ENCODE measurements at places on chromosomes 6 and 20.

- no peak for DNase-seq
These were observed 27.5 kb upstream of the TAF8 start for GRCh38 chr6:42022755-42023384.

GRCh38 chr6:139751179-139751578 lies 376.7 kb upstream of the CITED2 start:
- no peak for DNase-seq

DNA sequence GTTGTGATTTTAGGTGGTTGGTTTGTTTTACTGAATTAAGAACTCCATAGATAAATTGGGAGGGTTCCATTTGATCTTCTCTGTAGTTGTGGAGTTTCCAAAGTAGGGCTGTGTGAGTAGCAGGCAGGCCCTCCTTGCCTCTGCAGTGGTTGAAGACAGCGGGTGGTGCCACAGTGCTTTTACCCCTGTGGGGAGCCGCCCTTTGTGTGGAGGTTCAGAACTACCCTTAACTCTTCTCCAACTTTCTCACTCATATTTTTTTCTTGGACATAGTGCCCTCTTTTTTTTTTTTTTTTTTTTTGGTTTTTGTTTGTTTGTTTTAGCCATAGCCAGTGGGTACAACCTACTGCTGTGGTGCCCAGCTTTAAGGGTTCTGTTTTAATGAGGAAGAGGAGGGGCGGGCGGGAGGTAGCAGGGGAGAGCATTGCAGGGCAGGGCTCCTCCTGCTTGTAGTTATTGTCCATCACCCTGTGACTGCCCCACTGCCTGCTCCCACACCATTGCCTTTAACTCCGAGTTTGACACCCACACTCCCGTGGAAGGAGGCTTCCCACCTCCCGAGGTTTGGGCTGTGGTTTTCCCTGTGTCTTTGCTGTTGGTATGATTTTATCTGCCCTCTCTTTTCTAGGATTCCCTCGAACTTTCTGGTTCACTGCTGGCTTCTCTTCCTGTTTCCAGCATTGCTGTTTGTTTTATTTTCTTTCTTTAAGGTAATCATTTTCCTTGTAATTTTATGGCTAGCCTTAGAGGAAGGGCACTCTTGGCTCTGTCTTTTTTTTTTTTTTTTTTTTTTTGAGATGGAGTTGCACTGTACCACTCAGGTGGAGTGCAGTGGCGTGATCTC lies 50.7 kb downstream of the TIAM2 start:
- no peak for DNase-seq

- no peak for DNase-seq
These were observed 40.7 kb upstream of the BMP2 start for GRCh38 chr20:6726761-6727160.

- DNase-seq: no peak
These were observed 114.8 kb downstream of the EYA4 start for GRCh38 chr6:133355922-133356321.

DNA sequence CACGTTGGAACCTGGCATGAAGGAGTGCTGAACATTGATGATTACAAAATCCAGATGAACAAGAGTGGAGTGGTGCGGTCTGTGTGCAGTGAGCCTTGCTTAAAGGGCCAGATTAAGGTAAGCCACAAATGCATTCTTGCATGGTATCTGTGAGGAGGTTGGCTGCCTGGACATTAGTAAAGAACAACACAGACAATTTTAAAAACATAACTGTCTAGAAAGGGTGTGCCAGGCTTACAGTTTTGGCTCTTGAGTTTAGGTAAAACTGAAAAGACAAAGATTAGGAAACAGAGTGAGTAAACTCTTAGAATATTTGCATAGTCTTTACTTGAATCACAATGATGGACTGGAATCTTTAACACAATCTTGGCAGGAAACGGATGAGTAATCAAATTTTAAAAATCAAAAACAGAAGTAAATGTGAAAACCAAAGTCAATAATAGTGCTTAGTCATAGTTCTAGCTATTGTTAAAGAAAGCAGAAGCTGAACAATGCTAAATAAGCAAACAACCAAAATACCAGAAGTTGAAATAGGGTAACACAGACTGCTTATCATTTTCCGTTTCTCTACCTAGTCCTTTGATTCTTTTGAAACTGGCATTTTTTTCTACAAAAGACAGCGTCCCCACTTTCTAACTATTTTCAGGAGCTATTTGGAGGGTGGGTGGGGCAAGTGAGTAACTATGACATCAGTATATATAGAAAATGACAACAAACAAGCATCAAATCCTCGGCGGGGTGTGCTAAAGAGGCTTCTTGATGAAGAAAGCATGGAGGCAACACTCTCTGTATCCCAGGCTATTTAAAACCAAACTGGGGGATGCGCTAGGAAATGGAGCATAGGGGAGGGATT lies 185.8 kb upstream of the RAB32 start:
- DNase-seq: no peak

- DNase-seq: no peak
These were observed at the start of gene HLA-DRA for GRCh38 chr6:32439602-32440214. Gene HLA-DRA (plus strand): TSS chr6:32439887. CDS start chr6:32439951, 64 bp downstream.

DNA sequence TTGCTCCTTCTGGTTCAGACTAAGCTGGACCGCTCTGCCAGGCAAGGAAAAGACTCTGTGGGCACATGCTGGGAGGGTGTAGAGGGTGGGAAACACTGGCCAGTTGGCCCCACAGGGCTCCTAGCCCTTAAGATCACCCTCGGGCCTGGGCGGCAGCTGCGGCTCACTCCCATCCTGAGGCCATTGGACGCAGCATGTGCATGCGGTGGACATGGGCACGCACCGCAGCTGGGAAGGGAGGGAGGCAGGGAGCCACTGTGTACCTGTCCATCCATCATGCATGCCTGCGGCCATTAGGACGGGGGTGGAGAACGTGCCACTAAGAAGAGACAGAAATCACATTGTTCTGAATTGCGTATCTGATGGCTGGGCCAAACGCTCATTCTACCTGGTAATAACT lies 140.1 kb upstream of the THBS2 start:
- DNase-seq: no peak

GRCh38 chr6:1747003-1747402 lies 137.3 kb downstream of the FOXC1 start:
- DNase-seq: no peak

DNA sequence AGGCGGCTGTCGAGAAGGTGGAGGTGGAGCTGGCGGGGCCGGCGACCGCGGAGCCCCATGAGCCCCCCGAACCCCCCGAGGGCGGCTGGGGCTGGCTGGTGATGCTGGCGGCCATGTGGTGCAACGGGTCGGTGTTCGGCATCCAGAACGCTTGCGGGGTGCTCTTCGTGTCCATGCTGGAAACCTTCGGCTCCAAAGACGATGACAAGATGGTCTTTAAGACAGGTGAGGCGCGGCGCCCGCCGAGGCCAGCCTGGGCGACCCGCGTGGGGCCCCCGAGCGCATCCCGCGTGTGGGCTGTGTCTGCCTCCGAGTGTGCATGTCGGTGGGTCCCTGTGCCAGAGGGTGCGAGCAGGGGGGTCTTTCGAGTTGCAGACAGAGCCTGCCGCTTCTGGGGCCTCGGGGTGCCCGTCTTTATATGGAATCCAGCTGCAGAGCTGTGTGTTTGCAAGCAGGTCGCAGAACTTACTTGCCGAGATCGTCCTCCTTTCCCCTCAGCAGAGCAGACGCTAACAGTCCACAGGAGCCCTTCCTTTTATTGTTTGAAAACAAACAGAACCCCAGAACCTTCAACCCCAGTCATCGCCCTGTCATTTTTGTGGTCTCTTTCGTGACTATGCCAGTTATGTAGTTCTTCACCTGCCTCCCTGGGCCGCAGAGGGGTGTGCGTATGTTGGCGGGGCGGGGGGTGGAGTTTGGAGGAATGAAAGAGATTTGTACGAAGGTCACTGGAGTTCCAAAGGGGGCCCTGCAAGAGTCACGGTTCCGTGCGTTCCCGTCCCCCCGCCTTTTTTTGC lies 766 bp downstream of the SLC16A10 start:
- no peak for DNase-seq

DNA sequence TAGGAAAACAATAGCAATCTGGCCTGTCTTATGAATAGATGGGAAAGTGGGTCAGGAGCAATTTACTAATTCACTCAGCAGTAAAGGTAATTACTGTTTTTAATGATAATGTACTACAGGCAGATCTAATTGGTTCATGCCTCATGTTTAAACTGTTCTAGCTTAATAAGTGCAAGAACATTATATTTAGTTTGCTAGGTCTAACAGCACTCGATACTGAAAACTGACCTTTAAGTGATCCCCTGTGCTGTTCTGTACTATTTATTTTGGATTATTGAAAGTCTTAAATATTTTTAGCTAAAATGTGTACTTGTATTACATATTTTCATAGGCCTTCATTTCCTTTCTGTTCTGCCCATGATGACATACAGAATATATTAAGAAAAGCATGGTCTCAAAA lies 998.0 kb upstream of the GJE1 start:
- DNase-seq: no peak

- DNase-seq: no peak
These were observed 56.7 kb downstream of the FILIP1 start for GRCh38 chr6:75436869-75437268.

DNA sequence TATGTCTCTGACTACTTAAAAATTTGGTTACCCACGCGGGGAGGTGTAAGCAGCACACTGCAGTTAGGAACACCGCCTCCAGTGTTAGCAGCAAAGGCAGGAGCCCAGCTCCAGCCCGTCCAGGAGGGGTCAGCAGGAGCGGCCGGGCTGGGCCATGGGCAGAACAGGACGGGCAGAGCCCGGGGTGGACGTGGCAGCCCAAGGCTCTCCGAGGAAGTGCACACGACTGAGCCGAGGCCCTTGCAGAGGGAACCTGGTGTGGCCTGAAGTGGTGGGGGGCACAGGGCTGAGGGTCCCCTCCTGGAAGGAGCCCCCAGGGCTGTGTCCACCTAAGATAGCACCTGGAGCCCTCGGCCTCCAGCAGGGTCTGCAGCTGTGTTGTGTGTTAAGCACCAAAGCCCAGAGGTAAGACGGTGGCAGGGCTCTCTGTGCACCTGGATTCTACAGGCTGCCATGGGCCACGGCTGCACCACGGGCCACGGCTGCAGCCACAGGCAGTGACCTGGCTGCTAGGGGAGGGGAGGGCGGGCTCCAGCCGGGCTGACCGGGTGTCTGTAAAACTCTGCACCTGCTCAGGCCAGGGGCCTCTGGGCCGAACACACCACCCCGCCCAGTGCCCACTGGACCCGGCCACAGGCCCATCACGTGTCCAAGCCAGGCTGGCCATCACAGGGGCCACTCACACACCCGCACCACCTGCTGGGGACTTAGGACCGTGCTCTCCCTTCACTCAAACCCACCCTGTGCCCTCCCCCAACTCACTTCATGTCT lies 6.6 kb downstream of the SLC2A4RG start:
- no peak for DNase-seq

DNA sequence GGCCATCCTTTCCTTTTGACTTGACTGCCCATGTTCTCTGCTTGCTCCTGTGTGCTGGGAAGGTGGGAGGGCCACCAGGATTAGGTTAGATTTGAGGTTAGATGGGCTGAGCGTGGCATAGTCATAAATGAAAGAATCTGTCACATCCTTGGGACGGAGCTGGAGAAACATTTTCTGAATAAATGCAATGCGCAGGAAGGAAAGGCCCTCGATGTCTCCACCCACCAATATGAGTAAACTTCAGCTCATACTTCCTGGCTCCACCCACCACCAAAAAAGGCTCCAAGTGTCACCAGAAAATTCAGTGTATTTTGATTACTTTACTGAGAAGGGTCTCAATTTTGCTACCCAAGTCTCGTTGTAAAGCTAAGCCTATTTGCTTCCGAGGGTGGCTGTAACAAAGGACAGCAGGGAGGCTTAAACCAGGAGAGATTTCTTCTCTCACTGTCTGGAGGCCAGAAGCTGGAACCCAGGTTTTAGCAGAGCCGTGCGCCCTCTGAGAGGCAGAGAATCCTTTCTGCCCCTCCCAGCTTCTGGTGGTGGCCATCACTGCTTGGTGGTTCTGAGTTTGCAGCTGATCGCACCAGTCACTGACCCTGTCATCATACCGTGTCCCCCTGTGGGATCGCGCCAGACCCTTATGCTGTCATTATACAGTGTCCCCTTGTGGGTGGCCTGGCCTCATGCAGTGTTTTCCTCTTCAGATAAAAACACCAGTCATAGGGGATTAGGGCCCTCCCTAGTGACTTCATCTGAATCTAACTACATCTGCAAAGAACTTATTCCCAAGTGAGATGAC lies 137.8 kb downstream of the TTLL2 start:
- no peak for DNase-seq

DNA sequence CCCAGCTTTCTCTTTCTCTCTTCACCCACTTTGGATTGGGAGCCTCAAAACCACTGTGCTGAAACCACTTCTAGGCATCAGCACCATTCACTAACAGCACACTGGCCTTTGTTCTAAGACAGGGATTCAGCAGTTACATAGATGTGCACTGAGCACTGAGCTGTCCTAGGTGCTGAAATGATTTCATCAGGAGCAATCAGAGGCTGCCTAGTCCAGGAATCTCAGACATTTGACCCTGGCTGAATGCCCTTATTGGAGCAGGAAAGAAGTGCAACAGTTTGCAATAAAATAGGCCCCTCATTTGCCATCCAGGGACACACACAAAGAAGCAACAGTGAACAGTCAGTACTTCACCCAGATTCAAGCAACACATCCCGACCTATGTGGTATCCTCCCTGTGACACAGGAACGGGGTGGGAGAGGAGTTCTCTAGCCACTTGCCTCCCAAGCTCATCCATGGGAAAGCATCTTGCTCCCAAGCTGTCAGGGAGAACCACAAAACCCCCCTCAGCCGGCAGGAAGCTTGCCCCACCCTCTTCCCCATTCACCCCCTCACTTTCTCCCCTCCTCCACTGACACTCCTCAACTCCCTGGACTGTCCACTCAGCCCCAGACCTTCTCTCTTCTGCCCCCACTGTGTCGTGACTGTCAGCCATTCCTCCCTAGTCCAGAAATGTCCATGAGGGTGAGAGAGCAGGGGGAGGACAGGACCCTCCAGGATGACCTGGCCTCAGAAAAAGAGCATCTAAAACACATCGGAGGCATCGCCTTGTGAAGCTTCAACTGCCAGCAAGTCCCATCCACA lies 304.4 kb downstream of the PREX1 start:
- DNase-seq: no peak

DNA sequence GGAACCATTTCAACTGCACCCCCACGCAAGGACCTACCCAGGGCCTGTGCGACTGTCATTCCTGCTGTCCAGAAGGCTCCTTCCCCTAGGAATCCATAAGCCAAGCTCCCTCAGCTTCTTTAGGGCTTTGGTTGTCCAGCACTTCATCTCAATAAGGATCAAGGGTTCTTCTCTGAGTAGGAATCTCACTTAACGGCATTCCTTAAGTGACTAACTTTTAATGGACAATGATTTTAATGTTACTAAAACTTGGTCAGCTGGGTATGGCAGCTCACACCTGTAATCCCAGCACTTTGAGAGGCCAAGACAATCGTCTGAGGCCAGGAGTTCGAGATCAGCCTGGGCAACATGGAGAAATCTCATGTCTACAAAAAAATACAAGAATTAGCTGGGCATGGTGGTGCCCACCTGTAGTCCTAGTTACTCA lies 13.4 kb downstream of the UBE2V1 start:
- DNase-seq: no peak

GRCh38 chr20:6940048-6940447 lies 172.6 kb downstream of the BMP2 start:
- no peak for DNase-seq

DNA sequence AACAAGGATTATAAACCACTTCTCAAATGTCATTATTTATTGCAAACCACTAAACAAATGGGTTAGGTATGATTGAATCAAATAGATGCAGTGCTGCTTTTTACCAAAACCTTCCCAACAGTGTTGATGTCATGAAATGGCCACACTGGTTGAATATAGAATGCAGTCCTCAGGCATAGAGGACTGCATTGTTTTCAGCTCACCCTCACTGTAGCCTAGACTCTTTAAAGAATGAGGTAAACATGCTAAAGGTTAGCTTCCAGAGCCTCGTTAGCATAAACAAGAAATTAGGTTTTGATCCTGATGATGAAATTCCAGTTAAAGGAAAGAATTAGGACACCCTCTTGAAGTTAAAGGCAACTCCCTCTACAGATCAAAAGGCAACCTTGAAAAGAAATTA lies 224.3 kb downstream of the ALDH8A1 start:
- DNase-seq: no peak

All from amygdala (tissue), 56 donors.